NCI-H1048 (cell line): ENCODE measurements at places on chromosomes 1 and 21.

DNA sequence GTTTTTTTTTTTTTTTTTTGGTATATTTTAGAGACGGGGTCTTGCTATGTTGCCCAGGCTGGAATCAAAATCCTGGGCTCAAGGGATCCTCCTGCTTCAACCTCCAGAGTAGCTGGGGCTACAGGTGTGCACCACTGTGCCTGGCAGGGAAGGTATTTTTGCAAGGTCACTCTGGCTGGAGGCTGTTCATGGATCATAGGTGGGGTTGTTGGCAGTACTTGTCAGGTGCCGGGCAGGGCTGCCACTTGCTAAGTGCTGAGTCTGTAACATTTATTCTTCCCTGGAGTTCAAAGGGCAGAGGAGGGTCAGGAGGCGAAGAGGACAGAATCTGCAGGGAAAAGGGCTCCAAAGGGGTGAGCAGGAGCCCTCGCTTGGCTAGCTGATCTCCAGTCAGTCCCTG lies 24.1 kb downstream of the A3GALT2 start:
- DNase-seq, result no peak

GRCh38 chr1:203486618-203487370 lies 7.2 kb upstream of the OPTC start:
- no peak for DNase-seq

DNA sequence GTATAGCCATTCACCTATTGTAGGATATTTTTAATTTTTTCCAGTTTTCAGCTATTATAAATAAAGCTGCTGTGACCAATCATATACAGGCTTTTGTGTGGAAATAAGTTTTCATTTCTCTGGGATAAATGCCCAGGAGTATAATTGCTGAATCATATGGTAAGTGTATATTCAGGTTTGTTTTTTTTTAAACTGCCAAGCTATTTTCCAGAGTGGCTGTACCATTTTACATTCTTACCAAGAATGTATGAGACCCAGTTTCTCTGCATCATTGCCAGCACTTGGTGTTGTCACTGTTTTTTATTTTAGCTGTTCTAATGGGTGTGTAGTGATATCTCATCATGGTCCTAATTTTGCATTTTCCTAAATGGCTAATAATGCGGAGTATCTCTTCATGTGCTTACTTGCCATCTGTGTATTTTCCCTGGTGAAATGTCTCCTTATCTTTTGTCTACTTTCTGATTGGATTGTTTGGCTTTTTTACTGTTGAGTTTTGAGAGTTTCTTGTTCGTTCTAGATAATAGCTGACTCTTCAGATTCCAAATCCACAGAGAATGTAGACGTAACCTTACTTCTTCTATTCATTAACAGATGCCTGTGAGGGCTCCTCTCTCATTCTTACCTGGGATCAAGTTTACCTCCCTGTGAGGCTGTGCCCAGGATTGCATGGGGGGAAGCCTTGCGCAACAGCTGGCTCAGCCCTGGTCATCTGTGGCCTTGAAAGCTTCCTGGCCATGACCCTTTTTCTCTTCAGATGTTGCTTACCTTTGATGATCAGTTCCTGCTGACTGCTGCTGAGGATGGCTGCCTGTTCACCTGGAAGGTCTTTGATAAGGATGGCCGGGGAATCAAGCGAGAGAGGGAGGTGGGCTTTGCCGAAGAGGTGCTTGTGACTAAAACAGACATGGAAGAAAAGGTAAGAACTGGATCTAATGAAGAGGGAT lies 42.6 kb downstream of the CFAP57 start:
- DNase-seq, result no peak

DNA sequence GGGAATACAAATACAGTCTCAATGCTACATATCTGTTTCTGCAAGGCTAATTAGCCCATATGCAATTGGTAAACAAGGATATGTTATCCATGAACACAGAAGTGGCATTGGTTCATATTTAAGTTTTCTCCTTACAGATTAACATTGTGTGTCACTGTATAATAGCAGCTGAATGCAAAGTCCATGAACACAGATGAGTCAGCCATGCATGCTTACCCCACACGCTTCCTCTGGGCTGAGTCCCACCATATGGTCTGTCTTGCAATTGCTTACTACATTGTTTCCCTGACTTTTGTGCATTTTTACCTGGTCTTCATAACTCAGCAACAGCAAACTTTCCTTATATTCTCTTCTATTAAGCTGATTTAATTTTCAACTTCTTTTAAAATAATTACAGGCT lies 41.5 kb upstream of the TSNAX start:
- DNase-seq, result no peak

- DNase-seq, result no peak
These were observed 1639.3 kb downstream of the KCNT2 start for GRCh38 chr1:194968916-194969315.

DNA sequence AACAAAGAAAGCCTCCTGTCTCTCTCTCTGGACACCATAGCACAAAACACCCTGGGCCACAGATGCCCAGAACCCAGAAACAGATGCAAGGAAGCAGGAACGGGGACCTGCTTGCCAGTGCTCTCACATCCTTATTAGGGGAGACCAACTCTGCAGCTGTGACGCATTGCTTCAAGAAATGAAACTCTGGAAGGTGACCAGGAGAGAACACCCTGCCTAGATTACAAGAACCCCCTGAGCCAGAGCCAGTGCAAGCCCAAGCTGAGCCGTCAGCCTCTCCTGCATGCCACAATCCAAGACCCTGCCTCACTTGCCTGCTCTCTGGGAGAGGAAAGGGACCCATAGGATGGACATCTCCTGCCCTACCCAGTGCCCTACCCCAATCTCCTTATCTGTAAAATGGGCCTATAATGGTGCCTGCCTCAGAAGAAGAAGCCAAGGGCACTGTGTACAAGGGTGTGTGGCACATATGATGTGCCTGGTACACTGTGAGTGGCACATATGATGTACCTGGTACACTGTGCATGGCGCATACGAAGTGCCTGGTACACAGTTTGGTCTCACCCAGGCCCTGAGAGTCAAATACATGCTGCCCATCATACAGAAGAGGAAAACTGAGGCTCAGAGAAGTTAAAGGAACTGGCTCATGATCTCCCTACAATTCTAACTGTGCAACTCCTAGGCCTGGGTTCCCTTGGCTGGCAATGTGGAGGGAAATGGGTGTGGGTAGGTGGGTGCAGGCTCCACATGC lies 16.8 kb upstream of the FAM131C start:
- no peak for DNase-seq

DNA sequence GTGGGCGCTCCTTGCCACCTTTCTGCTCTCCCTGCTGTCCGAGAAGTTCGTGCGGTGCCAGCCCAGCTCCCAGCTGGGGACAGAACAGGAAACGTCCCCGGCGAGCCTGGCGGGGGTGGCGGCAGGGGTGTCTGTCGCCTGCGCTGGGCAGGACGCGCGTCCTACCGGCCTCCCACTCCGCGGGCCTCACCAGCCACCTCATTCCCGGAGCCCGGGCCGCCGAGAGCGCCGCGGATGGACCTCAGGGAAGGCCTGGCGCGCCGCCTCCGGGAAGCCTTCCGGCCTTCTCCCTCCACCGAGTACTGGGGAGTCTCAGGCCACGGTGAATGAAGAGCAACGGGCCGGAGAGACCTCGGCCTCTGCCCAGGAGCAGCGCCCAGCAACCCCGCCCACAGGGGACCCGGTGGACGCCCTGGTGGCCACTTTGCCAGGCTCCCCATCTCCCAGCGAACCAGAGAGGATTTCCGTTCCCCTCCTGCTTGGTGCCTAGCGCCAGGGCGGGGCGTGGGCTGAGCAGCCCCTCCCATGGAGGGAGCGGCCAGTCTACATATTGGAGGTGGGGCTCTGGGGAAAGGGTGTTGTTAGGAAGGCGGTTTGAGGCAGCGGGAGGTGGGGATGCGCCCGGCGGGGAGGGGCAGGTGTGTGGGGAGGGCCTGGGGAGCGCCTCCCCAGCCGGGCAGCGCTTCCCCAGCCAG lies 9.5 kb upstream of the TNFRSF14 start:
- peak; percentile 43 for DNase-seq

- no peak for DNase-seq
These were observed 1.5 kb upstream of the HDGF start for GRCh38 chr1:156752843-156753482.

- DNase-seq, result no peak
These were observed 181.6 kb downstream of the RASAL2 start for GRCh38 chr1:178275553-178275952.

DNA sequence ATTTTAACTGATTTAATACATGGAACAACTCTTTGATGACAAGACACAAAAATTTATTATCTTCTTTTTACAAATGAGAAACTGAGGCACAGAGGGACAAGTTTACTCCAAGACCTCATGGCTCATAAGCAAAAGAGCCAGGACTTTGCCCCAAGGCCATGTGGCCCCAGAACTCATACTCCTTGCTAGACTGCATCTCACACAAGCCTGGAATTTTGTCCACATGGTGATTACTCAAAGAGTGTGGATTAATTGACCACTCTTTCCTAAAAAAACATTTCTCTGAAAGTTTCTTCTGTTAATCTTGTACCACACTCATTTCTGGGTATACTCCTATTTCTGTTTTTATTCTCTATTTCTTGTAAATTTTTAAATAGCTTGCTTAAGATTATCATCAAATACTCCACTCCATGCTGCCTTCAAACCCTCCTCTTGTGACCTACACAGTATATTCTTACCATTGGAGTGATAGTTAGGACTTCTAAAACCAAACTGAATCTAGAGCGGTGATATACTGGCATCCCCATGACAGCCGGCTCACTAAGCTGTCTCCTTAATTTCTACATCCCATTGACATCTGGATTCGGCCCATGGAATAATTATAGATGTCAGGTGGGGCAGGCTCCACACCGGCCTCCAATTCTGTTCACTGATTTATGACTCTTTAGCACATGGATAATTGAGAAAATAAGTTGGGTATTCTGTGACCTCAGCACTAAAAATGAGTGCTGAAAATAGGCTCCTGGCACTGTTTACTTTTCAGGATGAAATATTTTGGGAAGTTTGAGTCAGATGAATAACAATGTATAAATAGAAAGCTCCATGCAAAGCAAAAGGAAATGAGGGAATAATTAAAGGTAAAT lies 16.1 kb downstream of the RGS4 start:
- no peak for DNase-seq

- no peak for DNase-seq
These were observed 139.5 kb downstream of the ZZZ3 start for GRCh38 chr1:77542813-77543420.

DNA sequence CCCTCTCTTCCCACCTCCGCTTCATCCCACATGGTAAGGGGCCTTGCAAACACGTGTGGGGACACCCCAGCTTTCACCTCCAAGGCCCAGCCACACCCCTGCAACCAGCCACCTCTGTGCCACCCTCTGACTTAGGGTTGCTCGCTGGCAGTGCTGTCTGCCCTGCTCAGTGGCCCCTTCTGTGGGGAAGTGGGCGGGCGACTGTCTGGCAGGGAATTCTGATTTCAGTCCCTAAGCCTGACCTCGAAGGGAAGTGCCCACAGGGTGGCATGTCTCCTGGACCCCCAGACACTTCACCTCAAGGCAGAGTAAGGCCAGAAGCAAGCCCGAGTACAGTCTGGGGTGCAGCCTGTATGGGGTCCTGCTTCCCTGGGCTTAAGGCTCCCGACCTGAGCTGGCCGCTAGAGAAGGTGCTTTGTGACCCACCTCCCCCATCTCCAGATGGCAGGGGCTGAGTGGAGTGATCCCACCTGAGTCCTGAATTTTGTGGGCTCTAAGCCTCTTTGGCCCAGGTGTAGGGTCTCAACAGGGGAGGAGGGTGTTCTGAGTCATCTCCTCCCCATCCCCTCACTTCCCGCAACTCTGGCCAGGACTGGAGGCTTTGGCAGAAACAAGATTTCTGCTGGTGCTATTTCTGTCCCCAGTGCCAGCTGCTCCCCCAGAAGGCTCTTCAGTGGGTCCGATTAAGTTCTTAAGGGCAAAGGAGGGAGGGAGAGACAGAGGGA lies 7.0 kb downstream of the RD3 start:
- DNase-seq, result no peak

- no peak for DNase-seq
These were observed 20.7 kb downstream of the METTL13 start for GRCh38 chr1:171802207-171802606.

GRCh38 chr1:224766266-224766665 lies 150.1 kb downstream of the CNIH3 start:
- DNase-seq, result no peak

DNA sequence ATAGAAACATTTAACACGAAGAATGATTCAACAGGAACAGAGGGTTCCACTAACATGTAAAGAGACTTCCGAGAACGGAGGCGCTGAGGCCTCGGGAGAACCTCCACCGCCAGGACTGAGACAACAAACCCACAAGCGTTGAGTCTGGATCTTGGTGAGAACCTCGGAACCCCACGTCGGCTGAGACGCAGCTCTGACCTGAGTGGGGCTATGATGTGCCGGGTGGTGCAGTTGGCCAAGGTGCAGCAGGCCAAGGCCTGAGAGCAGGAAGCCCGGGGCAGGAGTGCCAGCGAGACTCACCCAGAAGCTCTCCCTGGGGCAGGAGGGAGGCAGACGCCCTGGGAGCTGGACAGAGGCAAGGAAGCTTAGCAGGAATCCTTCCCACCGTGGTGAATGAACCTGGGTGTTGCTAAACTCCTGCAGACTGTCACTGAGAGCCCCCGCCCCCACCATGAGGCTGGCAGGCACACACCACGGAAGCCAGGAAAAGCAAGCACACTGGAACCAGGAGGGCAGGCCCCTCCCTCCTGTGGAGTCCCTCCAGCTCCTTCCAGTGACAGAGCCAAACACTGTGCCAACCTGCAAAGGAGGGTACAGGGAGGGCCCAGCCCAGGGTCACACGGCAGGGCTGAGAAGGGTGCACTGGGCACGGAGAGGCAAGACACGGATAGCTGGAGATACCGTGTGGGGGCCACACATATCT lies 34.8 kb downstream of the WDR4 start:
- DNase-seq, result no peak

GRCh38 chr1:8396786-8397406 lies 79.0 kb downstream of the SLC45A1 start:
- no peak for DNase-seq

DNA sequence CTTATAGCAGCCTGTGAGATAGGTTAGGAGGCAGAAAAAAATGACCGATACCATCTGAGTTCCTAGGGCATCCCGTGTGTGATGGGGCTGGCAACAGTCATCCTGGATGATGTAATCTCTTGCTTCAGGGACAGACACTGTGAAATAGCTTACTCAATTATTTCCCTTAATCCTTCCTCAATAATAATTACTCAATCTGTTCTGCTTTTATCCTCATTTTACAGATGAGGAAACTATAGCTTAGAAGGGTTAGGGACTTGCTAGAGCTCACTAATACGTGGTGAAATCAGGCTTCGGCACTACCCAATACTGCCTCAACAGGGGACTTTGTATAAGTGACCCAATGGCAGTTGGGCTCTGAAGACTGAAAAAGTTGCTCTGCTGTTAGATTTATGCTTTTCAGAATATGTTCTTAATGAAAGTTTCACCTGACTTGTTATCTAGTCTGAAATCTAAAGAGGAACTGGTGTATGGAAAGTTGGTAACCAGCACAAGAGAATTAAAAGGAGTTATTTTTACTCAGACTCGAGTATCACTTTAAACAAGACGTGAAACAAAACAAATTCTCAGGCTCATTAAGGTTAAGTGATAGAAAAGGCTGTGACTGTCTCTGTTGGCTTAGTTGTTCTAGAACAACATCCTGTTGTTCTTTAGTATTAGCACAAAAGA lies 14.4 kb downstream of the CD55 start:
- no peak for DNase-seq

- no peak for DNase-seq
These were observed 8.2 kb upstream of the MAGOH start for GRCh38 chr1:53246261-53247134.

- DNase-seq, result peak; percentile 46
These were observed 13.2 kb upstream of the EPS8L3 start for GRCh38 chr1:109776911-109777310.

GRCh38 chr1:61757950-61758349 lies 15.7 kb downstream of the PATJ start:
- DNase-seq, result no peak

- DNase-seq, result no peak
These were observed 60.5 kb upstream of the PRMT6 start for GRCh38 chr1:106995970-106996369.
